Stimulated activated CD4-positive, alpha-beta T cell treated with anti-CD3 and anti-CD28 coated beads, Interleukin-4, amount 100 ng/mL, for 1 hour (primary cell): ENCODE measurements at places on chromosomes 6 and 20.

DNA sequence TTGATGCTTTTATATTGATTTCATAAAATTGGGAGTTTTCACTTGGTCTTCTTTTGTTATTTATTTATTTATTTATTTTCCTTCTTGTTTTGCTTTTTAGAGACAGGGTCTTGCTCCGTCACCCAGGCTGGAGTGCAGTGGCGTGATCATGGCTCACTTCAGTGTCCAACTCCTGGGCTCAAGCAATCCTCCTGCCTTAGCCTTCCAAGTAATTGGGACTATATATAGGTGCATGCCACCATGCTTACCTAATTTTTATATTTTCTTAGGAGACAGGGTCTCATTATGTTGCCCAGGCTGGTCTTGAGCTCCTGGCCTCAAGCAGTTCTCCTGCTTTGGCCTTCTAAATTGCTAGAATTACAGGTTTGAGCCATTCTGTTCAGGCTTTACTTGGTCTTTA lies 38.3 kb upstream of the MYLK2 start:
- DNase-seq, result no peak

DNA sequence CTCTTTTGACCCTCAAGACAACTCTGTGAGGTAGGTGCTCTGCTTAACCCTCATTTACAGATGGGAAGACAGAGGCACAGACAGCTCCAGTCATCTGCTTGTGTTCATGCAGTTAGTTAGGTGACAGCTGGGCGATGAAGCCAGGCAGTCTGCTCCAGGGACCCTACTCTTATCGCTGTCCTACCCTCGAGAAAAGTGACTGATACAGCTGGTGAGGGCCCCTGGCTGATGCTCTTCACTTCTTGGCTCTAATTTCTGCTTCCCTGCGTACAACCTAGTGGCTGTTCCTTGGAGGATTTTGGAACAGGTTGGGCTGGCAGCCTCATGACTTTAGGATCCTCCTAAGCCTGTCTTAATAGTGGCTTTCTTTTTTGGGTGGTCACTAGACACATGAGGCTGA lies 9.1 kb upstream of the TJAP1 start:
- DNase-seq, result no peak

- no peak for DNase-seq
These were observed 396 bp downstream of the RNASET2 start for GRCh38 chr6:166955865-166956443.

DNA sequence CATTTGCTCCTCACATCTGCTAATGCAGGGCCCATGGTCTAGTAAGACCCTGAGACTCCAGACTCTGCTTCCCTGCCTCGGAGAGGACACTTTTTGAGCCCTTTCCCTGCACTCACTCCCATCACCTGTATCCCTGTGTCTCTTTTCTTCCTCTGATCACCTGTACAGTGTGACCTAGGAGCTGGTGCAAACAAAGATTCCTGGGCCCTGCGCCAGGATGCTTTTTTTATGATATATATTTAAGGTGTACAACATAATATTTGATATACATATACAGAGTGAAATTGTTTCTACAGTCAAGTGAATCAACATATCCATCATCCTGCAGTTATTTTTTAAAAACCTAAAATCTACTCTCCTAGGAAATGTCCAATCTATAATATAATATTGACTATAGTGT lies 355.4 kb downstream of the MAFB start:
- DNase-seq, result no peak

- no peak for DNase-seq
These were observed 141.3 kb upstream of the EXOC2 start for GRCh38 chr6:834190-834589.

DNA sequence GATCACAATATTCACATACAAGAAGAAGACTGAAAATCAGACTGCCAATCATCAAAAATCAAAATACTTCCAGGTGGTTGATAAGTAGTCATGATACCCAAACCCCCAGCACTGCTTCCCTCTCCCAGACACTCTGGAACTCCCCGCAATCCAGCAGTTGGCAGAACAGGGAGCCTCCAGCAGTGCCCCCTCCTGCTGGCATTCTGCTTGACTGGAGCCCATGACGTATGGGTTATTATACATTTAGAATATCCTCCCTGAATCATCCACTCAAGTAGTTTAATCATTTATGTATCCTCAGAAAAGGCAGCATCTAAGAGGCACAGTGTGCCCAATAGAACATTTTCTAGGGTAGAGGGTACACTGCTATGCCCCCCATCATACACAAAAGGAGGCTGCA lies 9.3 kb upstream of the OGFRL1 start:
- DNase-seq, result no peak

- DNase-seq, result no peak
These were observed 10.6 kb upstream of the PROKR2 start for GRCh38 chr20:5327356-5327755.

GRCh38 chr20:62062661-62063314 lies 2.9 kb downstream of the TAF4 start:
- no peak for DNase-seq

- no peak for DNase-seq
These were observed 77.5 kb downstream of the PSMG4 start for GRCh38 chr6:3336066-3336786.

DNA sequence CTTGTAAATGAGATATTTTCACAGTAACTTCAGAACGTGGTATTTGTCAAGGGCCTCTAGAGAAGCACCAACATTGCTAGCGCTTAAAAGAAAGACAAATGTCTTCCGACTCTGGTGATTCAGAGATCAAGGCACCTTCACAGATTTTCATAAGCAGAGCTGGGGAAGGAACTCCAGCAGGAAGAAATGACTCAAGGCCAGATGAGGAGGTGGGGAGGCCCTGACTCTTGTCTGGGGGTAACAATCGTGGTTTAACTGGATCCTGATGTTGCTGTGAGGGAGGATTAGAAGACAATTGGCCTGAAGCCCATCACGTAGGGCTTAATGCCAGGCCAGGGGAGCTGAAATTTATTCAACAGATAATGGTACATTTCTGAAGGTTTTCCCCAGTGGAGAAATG lies 122.9 kb upstream of the QKI start:
- no peak for DNase-seq

GRCh38 chr20:48451401-48451800 lies 376.4 kb downstream of the PREX1 start:
- DNase-seq, result no peak

- DNase-seq, result no peak
These were observed 67.6 kb upstream of the RIN2 start for GRCh38 chr20:19690462-19690861.

DNA sequence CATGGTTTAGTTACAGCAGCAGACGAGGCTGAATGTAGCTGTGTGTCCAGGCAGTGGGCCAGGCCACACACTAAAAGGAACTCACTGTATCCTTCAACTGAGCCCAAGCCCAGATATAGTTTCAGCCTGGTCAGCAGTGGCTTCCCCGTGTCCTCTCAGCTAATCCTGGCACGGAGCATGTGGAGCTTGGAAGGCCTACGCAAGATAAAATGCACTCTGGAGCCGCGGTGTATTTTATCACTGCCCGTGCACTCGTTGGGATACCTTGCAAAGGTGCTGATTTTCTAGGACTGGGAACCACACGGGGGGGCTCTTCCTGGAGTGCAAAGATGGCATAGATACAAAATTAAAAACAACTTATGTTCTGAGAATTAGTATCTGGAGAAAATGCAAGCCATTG lies 48.4 kb upstream of the IYD start:
- DNase-seq, result no peak

DNA sequence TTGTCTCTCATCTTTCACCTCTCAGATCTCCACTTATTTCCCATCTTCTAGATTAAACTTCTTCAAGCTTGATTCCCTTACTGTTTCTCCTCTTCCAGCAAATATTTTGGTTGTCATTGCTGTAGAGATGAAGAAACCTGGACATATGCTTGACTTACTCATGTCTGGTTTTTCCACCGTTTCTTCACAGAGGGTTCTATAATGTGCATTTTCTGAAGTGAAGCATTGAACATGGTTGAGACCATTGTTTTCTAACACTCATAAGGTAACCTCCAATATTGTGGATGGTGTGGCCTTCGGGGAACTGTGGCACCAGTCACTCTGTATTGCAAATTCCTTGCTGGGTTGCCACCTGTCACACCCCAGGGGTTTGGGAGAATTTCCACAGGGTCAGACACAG lies 237.2 kb downstream of the PLCB1 start:
- DNase-seq, result no peak

GRCh38 chr6:130381012-130381411 lies 15.2 kb downstream of the TMEM200A start:
- no peak for DNase-seq

DNA sequence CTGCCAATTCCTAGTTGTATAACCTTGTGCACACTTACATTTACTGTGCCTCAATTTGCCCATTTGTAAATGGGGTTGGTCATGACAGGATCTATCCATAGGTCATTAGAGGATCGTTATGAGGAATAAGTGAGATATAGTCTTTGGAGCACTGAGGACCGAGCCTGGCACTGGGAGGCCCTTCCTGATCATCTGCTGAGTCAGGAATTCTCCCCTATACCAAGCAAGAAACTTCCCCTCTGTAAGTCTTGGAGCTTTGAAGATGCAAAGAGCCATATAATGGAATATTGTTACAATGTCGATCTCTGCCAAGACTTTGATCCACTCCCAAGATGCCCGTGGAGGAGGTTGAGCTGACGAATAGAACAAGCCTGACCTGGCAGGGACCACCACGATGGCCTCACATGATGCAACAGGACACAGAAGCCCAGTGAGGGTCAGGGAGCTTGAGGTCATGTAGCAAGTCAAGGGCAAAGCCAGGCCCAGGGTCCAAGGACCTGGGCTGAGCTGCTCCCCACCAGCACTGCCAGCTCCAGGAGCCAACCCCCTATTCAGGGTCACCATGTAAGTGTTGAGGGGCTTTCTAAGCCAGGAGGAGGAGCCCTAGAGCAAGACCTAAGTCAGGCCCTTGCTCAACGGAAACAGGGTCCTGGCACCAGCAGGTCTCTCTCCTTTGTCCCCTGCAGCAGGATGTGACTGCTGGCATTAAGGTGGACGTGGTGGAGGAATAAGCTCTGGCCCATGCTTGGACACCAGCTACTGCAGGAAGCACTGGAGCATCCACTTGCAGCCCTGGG lies 16.7 kb downstream of the PDRG1 start:
- DNase-seq, result no peak

GRCh38 chr6:11968241-11968806 lies 43.8 kb upstream of the HIVEP1 start:
- DNase-seq, result no peak

DNA sequence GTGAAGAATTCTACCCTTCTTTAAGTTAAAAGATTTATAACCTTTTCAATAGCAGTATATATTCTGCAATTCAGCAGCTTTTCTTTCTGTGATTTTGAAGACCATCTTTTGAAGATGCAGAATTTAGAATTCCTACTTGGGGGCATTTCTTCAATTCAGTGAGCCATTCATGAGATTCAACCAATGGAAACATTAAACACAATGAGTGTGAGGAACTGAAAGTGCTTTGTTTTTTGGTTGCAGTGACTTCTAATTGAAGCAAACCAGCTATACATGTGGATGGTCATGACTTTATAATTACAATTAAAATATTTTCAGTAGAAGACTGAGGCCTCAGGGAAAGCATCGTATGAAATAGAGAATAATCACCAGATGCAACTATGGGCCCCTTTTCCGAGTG lies 108.3 kb downstream of the CARMIL1 start:
- DNase-seq, result no peak

DNA sequence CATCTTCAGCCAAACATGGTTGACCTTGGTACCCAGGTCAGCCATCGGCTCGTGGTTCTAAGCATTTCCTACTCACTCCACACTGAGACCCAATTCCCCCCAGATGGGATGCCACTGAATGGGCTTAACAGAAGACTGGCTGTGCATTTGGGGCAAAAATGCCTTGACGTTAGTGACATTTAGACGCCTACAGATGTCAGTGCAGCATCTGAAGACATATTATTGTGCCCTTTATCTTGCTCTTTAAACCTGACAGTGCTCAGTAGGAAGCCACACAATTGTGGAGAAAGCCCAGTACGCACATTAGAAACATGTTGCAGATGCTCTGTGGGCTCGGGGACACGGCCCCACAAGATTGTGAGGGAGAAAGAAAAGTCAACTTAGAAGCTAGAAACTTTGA lies 414.7 kb downstream of the PTPRT start:
- DNase-seq, result no peak

DNA sequence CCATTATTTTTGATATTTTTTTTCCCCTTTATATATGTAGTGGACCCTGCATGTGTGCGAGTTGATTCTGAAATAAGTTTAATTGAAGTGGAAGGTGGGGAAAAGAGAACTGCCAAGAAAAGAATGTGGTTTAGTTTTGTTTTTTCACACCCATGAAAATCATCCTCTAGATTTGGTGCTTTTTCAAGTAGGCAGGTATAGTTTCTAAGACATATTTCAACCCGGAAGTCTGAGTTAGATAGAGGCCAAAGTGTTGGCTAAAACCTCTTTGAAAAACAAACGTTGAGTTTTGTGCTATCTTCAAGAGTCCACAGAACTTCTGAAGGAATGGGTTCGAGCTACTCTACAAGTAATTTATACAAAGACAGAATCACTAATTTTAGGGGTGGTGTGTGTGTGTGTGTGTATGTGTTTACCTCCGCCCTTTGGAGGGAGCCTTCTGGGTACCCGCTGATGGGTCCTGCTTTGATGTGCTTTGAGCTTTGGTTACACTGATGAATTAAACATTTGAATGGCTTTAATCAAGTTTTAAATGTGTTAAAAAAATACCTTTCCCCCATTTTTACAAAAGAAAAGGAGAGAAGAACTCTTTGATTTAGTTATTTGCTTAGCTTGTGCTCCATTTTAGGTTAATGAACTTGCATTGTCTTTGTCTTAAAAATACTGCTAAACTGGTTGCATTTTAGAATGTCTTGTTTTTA lies 2.5 kb downstream of the RREB1 start:
- no peak for DNase-seq

DNA sequence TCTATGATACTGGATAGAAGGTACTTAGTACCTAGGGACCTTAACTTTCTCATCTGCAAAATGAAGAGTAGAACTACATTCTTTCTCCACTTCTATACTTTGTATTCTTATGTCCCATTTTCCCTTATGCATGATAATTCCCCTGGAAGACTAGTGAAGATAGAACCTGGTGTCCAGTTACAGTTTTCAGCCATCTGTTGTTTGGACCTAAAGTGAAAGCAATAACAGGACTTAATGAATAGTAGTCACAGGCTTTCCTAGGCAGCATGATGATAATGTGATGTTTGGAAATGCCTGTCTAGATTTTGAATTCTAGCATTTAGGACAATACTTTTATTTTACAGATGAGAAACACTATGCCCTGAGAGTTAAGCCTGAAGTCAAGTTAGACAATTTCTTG lies 153.8 kb downstream of the RIMS1 start:
- no peak for DNase-seq

GRCh38 chr6:42084889-42085288 lies 34.6 kb downstream of the TAF8 start:
- no peak for DNase-seq

DNA sequence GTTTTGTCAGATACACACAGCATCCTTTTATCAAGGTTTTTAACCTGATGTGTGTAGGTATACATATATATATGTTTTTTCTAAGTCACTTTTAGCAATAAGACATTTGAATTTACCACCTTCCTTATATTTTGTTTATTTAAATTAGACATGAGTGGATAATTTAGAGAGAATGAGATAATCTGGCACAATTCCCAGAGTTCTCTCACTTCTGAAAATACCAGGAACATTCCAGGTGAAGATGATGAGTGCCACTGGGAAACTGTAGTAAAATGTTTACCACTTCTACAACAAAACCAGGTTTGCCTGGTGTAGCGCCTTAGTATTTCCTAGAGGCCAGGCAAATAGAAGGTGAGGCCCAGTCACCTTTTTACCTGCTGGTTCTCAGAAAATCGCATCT lies 189.5 kb downstream of the TMEM242 start:
- DNase-seq, result no peak
